ENCODE measurements at places on chromosomes 11 and 22.

GRCh38 chr11:106329273-106330018 lies 252.0 kb downstream of the AASDHPPT start:
- DNase-seq = no peak

DNA sequence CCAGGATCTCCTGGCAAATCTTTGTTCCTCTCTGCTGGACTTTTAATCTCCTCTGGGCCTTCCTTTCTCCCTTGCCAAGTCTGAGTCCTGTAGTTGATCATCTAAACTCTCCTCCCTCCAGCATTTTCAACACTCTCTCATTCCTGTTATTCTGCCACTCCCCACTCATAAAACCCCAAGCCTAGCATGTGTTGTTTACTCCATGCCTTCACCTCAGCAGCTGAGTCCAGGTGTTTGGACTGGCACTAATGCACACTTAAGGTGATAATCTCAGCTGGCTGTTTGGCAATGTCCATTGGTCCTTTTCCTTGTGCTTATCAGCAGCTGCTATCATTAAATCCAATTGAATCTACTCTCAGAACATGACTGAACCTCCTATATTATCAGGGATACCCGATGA lies 876.8 kb upstream of the TENM4 start:
- DNase-seq = no peak

GRCh38 chr11:122162095-122162494 lies 46.1 kb upstream of the BLID start:
- DNase-seq = no peak

DNA sequence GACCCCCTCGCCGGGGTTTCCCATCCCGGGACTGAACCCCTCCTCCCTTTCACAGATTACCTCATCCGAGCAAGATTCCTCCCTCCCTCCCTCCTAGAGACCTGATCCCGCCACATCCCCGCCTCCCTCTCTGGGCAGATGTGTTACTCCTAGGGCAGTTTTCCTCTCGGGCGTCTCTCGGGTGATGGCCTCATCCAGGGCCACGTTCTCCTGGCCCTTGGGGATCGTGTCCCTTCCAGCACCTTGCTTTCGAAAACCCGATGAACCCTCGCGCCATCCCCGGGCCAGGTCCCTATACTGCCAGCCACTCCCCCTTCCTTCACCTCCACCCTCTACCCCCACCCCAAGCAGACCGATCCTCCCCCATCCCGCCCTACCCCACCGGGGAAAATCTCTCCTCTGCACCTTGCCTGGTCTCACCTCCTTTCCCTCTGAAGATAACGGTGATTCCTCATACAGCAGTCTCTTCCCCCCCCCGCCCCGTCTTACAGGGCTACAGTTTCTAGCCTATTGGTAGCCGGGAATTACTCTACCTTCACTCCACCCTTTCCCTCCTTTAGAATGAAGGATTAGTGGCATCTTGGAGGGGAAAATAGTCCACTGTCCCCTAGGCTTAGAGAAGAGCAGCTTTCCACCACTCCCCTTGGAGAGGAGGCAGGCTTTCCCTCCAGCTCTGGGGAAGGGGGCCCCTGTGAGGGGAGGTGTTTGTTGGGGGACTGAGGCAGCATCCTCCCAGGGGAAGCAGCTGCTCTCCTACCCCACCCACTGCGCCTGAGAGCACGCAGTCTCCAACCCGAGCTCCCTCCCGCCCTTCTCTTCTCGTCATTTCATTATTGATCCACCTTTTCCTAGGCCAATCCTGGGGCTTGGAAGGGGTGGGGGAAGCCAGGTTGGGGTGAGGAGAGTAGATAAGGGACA lies 1.2 kb downstream of the KMT2A start:
- peak; percentile 47 for DNase-seq

DNA sequence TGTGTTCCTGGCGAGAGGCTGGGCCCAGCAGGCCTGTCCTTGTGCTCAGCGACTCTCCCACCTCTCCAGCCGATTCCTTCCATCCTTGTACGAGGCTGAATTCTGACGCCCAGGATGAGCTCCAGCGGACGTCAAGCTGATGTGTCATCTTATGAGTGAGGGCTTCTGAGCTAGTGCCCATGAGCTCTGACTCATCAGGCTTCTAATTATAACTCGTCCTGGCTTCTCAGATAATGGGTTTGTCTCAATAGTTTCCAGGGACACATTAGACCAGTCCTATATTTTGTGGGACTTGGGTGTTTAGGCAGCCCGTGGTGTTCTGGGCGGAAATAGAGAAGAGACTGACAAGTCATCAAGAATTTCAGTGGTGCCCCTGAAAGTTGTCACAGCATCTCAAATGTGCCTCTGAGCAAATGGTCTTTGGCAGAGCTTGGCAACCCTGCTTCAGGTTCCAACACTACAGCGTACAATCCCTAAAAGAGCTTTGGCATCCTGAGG lies 108.2 kb upstream of the CD44 start:
- DNase-seq = no peak

- no peak for DNase-seq
These were observed 155.1 kb upstream of the CADM1 start for GRCh38 chr11:115659061-115659963.

DNA sequence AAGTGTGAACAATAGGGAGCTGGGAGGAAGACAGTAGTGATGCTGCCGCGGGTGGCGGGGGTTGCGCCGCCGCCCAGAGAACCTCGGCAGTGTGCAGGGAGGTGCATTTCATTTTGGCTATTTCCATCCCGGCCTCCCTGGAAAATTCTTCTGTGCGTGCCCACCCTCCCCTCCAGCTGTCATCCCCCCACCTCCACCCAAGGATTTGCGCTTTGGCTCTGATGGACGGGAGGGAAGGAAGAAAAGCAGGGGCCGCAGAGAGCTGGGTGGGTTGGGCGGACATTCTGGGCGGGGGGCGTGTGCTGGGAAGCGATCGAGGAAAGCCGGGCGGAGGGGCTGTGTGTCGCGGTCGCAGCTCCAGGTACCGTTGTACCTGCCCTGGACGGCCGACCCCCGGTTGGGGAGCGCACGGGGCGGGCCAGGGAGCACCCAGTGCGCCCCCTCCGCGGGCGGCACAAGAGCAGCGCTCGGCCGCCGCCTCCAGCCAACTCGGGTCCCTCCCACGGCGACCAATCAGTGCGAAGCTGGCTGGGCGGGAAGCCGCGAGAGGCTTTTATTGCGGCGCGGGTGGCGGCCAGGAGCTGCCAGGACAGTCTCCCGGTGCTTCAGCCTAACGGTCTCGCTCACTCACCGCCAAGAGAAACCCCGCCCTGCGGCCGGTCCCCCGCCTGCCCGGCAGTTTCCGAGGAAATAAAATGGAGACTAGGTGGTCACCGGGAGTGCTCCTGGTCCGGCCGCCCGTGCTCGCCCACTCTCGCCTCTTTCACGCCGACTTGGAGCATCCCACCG lies 1.6 kb downstream of the NCAM1 start:
- DNase-seq = no peak

- no peak for DNase-seq
These were observed 9.4 kb downstream of the PHLDA2 start for GRCh38 chr11:2919837-2920236.

GRCh38 chr22:46381142-46381541 lies 45.6 kb downstream of the TRMU start:
- no peak for DNase-seq

- DNase-seq = no peak
These were observed 666.6 kb upstream of the TENM4 start for GRCh38 chr11:80107415-80107814.

DNA sequence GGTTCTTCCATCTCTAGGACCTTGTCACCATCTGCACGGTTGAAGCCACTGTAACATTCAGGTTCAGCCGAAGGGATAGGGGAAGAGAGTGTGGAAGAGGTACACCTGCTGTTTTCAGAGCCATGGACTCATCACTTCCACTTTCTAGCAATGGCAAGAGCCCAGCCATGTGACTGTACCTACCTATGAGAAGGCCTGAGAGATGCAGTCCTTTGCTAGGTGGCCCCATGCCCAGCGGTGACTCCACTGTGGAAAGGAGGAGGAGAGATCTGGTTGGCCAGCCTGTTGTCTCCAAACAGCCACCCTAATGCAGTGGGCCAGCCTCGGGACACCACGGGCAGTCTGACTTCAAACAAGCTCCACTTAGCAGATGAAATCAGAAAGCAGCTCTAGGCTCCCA lies 16.0 kb downstream of the RASD2 start:
- DNase-seq = no peak

- DNase-seq = no peak
These were observed 85.5 kb upstream of the PGR start for GRCh38 chr11:101215069-101215468.

DNA sequence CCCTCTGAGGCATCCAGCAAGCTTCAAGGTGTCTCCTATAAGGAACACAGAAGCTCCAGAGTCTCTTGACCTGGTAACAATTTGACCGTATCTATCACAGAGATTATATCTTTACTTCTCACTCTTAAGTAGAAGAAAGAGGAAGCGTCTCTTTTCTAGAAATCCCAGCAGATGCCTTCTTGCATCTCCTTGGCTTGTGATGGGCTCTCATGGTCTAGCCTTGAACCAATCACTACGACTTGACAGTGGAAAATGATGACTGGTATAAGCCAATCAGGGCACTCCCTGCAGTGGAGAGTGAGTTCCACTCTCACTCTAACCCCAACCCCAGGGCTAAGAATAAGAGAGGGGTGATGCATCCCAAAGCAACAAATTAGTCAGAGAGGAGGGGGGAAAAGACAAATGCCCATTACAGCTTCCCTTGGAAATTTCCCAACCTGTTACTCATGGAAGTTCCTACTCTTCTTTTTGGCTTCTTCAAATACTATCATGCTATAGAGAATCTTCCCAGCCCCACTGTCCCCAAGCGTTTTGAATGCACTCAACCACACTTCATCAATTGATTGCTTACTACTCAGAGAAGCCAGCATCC lies 293.5 kb downstream of the MN1 start:
- DNase-seq = no peak

GRCh38 chr22:39522567-39523300 lies 2.4 kb downstream of the ATF4 start:
- no peak for DNase-seq

GRCh38 chr22:39325392-39325932 lies 6.0 kb upstream of the RPL3 start:
- DNase-seq = no peak

DNA sequence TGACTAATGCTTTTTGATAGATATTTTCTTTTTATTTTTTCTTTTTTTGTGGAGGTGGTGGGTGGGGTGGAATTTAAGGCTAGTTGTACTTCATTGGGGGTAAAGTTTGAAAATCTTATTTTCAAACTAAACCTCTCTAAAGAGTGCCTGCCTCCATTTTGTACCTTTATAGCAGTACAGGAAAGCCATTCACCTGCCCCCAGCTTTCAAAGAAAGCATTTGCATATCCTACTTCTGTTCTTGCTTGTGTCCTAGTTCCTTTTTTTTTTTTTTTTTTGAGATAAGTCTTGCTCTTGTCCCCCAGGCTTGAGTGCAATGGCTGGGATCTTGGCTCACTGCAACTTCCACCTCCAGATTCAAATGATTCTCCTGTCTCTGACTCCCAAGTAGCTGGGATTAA lies 766.2 kb upstream of the LRRC4C start:
- DNase-seq = no peak

GRCh38 chr22:34913826-34914225 lies 152.1 kb upstream of the ISX start:
- no peak for DNase-seq

DNA sequence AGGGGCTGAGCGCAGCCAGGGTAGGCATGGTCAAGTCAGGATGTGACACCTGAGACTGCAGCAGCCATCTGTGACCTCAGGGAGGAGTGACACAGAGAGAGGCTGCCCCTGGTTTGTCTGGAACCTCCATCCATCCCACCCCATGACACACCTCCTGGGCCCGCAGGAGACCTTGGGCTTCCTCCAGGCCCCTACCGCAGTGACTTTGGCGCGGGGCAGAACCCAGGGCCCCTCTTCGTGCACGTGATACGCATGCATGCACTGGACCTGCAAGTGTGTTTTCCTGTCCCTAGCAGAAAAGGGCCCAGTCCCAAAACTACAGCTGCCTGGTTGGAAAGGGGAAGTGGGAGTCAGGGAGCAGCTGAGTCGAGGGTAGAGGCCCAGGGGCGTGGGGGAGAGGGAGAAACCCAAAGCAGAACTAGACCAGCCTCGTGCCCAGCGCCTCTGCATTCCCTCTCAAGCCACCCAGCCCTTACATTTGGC lies 7.9 kb upstream of the CYTH4 start:
- DNase-seq = no peak

DNA sequence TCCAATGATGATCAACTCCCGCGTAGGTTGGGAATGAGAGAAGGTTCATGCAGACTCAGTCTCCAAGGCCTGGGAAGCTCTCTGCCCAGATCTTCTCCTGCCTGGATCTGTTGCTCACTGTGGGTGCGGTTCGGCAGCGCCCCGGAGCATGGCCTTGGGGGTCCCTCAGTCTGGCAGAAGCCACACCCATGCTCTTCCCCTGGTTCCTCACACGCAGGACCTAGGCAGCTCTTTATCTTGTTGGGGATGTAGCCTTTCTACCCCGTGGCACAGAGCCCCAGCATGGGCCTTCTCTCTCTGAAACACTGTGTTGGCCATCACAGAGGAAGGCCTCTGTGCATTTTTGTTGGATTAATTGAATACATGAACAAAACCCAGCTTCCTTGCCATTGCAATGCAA lies 1461.6 kb downstream of the BRD1 start:
- DNase-seq = no peak

GRCh38 chr11:107655602-107656001 lies 56.3 kb downstream of the SLN start:
- no peak for DNase-seq

GRCh38 chr11:3775736-3776406 lies 21.5 kb downstream of the NUP98 start:
- DNase-seq = no peak

GRCh38 chr11:83072350-83073242 lies 899 bp upstream of the RAB30 start:
- DNase-seq = no peak

GRCh38 chr11:65574109-65574810 lies 1.6 kb upstream of the EHBP1L1 start:
- DNase-seq = peak; percentile 83

GRCh38 chr11:6397636-6398035 lies 7.4 kb downstream of the SMPD1 start:
- no peak for DNase-seq

DNA sequence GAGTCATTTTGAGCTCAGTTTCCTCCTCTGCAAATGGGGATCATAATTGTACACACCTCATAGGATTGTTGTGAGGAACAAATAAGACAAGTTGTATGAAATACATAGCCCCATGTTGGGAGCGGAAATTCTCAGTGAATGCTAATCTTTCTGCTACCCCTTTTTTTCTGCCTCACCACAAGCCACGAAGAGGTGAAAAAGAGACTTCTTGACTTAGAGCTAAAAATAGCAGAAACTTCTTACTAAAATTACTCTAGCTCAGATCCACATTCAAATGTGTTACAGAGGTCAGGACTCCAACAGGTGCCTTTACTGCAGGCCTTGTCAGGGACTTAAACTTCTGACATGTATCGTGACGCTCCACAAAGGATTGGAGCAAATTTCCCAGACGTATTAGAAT lies 128.5 kb downstream of the MIAT start:
- no peak for DNase-seq

Data from stimulated activated CD4-positive, alpha-beta T cell treated with anti-CD3 and anti-CD28 coated beads, Interleukin-4, amount 100 ng/mL, for 1 hour (primary cell).